Activated CD8-positive, alpha-beta memory T cell treated with anti-CD3 and anti-CD28 coated beads for 1 hour (primary cell): ENCODE measurements at places on chromosomes 2 and 18.

- no peak for DNase-seq
Observed at GRCh38 chr2:128354726-128355470, 36.2 kb upstream of the HS6ST1 start.

DNA sequence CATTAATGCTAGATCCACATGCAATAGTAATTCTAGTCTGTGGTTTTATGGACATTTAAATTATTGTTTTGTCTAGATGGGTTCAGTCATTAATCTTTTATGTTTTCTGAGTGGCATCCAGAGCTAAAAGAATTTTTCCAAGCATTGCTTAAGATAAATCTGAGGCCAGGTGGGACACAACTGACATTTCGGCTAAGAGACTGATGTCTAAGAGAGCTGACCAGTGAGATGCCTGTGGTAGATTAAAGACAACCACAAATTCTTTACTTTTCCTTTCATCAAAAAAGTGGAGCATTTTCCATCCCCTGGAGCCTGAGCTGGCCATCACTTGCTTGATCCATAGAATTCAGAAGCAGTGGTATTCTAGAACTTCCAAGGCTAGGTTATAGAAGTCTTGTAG lies 182.2 kb downstream of the NRP2 start:
- DNase-seq = no peak

DNA sequence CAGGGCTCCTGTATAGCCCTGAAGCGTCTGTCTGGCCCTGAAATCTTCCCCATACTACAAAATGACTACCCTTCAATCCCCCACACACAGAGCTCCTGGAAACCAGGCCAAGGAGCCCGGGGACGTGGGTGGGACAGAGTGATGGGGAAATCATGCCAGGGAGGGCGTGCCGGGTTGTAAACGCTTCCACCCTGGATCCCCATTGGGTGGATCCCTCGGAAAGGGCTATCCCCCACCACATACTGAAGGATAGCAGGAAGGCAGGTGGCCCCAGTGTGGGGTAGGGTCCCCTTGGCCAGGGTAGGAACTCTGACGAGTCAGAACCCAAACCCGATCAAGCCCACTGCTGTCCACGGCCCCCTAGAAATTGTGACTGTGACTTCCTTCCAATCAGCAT lies 91.7 kb downstream of the INHBB start:
- no peak for DNase-seq

GRCh38 chr2:38146907-38147307 lies 71.0 kb upstream of the CYP1B1 start:
- DNase-seq = no peak

DNA sequence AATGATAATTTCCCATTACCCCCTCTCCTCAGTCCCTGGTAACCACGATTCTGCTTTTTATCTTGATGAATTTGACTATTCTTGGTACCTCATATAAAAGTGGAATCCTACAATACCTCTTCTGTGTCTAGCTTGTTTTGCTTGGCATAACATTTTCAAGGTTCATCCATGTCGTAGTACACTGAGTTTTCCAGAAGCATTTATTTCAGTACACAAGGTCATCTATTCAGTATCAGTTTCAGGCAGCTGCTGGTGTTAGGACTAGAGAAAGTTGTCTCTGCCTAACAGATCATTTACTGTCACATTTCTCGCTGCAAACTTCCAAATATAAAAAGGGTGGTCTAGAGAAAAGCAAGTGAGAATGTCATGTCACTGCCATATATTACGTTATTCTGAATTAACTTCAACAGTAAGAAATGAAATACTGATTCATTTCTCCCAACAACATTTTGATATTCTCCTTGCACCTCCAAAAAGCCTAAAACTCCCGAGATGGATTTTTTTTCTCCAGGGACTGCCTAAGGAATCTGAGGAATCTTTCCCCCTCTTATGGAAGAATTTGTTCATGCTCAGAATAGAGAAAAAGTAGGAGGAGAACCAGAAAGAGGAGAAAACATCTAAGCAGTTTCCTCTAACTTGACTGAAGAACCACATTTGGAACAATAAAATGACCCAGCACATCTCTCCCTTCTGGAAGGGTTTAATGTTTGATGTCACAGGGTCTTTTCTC lies 36.0 kb downstream of the CDK15 start:
- DNase-seq = no peak

GRCh38 chr18:75727456-75727855 lies 300.0 kb upstream of the SMIM21 start:
- no peak for DNase-seq

- DNase-seq = no peak
Observed at GRCh38 chr2:37868866-37869265, 56.2 kb upstream of the RMDN2 start.

DNA sequence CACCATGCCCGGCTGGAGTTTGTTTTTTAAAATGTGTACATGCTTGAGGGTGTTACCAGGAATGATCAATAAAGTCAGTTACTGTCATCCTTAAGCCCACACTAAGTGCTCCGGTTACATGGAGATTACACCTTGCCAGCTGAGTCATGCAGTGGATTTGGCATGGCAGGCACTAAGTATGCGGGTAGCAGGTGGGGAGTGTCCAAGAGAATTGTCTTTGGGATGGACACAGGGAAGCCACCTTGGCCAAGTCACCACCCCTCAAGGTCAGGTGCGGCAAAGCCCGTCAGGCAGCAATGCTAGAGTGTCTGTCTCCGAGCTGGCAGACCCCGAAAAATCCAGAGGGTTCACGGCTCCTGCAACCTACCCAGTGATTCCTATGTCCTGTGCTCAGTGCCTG lies 54.8 kb downstream of the GBX2 start:
- DNase-seq = no peak

GRCh38 chr2:45670646-45671045 lies 19.2 kb downstream of the PRKCE start:
- DNase-seq = no peak

DNA sequence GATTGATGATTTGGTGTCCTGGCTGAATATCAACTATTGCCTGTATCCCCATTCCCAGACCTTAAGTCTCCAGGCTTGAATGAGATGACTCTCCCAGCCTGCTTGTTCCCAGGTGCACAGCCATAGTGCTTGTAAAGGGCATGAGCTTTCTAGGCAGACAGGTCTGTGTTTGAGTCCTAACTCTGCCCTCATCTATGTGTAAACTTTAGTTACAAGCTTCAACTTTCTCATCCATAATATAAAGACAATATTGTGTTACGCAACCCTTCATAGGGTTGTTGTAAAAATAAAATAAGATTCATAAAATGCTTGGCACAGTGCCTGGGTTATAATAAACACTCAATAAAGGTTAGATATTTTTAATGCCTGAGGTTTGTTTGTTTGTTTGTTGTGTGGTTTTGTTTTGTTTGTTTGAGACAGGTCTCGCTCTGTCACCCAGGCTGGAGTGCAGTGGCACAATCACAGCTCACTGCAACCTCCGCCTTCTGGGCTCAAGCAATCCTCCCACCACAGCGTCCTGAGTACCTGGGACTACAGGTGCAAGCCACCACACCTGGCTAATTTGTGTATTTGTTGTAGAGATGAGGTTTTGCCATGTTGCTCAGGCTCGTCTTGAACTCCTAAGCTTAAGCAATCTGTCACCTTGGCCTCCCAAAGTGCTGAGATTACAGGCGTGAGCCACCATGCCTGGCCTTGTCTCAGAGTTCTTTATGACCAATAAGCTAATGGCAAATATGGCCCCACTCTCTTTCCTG lies 89.4 kb upstream of the MAPRE2 start:
- DNase-seq = no peak

- DNase-seq = no peak
Observed at GRCh38 chr2:180322781-180323180, 315.7 kb upstream of the CWC22 start.

- DNase-seq = no peak
Observed at GRCh38 chr2:201408931-201409330, 42.3 kb downstream of the TRAK2 start.

DNA sequence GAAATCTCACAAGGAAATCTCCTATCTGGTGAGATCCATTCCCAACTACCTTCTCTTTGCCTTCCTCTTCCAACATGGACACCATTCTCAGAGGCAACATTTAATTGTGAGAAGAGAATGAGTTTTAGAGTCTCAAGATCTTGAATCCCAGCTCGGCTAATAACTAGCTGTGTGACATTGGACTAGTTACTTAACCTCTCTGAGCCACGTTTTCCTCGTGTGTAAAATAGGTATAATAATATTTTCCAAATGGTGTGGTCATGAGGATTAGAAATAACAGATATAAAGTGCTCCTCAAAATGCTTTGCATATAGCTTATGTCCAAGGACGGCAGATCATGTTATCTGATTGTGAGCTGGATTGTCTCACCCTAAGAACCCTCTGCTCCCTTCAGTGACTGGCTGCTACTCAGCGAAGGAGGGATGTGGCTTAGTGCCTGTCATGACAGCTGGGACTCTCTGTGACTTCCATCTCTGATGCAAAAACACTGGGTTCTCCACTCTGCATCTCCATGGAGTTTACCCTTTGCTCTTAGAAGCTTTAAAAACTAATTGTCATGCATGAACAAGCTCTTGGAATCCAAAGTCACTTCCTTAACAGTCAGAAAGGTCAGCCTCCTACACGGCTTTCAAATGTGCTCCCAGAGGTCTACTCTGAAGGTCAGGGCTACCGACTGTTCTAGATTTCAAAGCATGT lies 38.4 kb upstream of the MRPL19 start:
- no peak for DNase-seq

DNA sequence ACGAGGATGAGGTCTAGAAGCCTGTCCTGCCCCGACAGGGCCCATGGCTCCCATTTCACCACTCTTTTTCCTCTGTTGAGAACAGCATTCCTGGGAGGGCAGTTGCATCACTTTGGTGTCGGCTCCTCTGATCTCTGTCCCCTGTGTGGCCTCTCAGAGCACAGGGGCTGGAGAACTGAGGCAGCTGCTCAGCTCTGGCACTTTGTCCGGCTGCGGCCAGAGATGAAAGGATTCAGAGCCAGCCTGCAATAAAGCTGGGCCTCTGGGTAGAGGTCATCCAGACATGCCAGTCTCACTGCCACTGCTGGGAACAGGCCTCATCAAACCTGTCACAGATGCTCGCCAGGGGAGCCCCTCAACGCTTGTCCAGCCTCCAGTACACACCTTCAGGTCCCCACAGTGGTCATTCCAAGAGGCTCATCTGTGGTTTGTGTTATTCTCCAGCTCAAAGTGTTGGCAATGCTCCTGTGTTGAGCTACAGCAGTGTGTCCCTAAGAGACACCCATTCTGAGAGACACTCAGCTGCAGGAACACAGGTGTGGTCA lies 13.1 kb upstream of the ROCK2 start:
- no peak for DNase-seq

DNA sequence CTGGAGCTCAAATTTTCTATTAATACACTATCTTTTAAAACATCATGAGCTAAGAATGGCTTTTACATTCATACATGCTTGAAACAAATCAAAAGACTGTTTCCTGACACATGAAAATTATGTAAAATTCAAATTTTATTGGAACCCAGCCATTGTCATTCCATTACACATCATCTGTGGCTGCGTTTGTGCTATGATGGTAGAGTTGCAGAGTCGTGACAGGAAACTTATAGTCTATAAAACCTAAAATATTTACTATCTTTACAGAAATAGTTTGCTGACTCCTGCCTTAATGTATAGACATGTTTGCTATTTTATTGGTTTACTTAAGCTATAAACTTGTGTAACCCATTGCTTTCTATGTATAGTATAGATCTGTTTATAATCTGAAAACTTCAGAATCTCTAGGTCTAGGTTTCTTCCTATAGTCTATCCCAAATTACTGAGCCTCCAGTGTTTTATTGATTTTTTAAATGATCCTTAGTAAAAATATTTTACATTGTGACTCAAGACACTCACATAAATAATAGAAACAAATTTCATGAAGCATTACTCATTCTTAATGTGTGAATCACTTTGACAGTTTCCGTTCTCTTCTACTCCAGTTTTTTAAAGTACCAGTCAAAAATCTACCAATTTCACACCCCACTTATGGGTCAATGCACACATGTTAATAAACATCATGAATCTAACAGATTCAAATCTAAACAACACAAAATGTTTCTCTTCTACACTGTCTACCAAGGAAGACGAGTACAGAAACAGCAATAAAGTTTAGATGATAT lies 26.4 kb upstream of the MRPL19 start:
- no peak for DNase-seq

DNA sequence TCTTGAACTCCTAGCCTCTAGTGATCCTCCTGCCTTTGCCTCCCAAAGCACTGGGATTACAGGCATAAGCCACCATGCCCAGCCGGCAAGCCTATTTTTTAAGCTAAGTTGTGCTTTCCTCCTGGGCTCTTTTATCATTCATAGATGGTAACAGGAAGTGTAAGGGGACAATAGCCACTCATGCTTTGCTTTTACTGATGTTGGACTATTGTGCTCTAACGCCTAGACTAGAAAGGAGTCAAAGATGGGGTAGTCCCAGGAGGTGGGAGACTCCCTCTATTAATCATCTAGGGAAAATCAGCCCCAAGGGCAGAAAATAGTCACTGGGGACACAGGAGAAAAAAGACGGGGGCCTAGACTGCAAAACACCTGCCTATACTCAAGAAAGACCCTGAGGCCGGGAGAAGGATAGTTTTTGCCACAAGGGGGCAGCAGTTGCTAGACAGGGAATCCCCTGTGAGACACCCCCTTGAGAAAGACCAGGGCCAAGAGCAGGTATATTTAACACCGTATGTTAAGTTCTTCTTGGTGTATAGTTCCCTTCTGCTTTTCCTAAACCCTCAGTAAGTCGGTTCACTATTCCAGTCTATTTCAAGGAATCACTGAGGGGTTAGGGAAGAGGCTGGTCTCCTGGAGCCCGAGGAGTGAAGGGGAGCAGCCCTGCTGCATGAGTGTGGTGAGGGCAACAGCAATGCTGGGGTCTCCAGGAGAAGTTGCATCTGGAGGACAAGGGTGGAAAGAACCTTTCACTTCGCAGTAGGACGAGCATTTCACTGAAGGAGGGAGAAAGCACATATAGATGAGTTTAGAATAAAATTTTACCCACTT lies 2.1 kb upstream of the CXCR1 start:
- peak; percentile 58 for DNase-seq

DNA sequence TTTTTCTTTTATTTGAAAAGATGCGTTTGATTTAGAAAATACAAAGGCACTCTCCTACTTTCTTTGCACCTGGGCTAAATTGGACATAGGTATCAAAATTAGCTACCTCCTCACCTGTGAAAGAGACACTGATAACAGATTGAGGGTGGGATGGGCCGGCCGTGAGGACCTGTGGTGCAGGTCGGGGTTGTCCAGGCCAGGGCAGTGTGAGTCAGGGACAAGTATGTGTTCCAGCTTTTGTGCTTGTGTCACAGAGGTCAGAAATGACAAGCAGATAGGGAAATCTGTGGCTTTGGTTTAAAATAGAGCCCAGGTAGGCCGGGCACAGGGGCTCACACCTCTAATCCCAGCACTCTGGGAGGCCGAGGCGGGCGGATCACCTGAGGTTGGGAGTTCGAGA lies 22.6 kb downstream of the MYL12B start:
- DNase-seq = no peak

- DNase-seq = peak; percentile 19
Observed at GRCh38 chr2:225041207-225041850, 939 bp downstream of the DOCK10 start.

DNA sequence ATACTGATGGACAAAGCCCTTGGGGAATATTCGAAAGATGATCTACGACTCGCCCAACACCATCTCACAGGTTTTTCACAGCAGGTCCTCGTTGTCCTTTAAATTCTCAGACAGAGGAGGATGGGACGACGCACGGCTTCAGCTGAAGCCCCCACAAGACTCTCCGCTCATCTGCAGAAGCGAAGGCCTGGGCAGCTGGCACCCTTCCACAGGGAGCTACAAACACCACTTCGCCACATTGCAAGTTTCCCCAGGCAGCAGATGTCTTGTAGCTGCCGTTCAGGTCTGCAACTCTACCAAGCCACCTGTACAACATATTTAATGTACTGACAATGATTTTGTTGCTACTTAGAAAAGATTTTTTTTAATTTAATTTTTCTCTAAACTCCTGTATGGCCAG lies 642.9 kb downstream of the ZEB2 start:
- no peak for DNase-seq

GRCh38 chr18:13570216-13570615 lies 156.1 kb downstream of the FAM210A start:
- no peak for DNase-seq
